ENCODE measurements at places on chromosomes 11 and 22.
A peak's percentile ranks its signal among the peaks of the same experiment; 100 is the strongest.

GRCh38 chr11:75031771-75032549, 43.2 kb downstream of the NEU3 start:
- DNase-seq = peak; percentile 51

DNA sequence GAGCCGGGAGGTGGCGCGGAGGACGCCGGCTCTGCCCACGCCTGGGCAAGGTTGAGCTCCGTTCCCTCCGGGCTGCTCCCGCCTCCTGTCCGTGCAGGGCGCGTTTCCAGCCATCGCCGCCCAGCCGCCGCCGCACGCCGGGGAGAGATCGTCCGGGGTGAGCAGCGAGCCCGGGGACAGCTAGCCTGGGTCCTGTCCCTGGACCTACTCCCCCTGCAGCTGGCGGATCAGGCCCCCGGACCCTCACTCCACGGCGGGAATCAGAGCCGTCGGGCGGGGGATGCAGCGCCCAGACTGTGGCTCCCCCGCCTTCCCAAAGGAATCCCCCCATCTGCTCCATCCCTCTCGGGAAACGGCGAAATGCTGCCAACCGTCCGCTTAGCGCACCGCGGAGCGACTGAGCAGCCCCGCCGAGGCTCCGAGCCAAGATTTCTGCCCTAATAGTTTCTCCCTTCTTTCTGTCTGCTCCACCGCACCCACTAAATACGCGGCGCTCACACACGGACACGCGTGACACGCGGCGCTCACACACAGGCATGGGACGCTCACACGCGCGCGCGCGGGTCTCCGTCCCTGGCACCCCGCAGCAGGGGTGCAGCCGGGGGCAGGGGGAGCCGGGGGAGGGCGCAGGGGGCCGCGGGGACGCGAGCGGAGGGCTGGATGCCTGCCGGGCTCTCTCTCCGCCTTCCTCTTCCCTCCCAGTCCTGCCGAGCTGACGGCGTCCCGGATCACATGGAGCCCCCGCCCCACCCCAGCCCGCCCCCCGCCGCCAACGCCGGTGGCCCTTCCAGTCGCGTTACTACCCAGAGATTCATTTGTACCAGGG, at the start of gene KCNJ5:
Gene KCNJ5, plus strand, starts transcription at position 814 of the 826 bp plus-strand sequence. CDS start 19,918 bp downstream, outside the sequence.
- no peak for DNase-seq

GRCh38 chr11:69240332-69241074, 53.5 kb upstream of the MYEOV start:
- DNase-seq = no peak

DNA sequence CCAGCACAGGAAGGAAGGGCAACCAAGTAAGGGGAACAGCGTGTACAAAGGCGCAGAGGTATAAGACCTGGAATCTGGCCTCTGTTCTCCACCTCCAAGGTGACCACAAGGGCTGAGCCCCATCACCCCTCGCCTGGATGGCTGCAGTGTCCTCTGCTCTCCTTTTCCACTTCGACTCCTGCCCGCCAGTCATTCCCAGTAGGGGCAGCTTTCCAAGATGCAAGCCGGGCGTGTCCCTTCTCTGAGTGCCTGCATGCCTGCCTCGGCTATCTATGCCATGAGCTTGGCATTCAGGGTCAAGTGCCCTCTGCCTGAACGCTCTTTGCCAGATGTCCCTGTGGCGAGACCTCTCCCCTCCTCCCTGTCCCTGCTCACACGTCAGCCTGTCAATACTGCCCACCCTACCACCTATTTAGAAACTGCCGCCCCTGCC, 17.0 kb downstream of the FADS3 start:
- DNase-seq = no peak

DNA sequence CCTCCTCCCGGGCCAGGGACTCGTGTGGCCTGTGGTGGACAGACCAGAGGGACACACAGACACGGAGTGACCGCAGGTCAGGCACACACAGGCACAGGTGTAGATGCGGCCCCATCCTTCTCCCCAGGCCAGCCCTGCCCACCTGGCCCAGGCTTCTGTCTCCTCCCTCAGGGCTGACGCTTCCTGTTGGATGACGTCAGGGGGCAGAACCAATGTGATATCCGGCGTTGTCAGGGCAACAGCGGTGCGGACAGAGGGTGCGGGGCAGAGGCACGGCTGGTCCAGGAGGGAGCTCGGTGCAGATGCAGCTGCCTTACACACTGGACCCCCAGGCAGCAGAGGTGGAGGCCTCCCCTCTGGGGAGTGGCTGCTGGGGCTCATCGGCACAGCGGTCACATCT, 2.9 kb upstream of the TUBGCP6 start:
- DNase-seq = peak; percentile 67

GRCh38 chr11:117195761-117196160, 3.4 kb upstream of the TAGLN start:
- DNase-seq = no peak

GRCh38 chr11:9745411-9746211, 81.7 kb downstream of the SWAP70 start:
- no peak for DNase-seq

DNA sequence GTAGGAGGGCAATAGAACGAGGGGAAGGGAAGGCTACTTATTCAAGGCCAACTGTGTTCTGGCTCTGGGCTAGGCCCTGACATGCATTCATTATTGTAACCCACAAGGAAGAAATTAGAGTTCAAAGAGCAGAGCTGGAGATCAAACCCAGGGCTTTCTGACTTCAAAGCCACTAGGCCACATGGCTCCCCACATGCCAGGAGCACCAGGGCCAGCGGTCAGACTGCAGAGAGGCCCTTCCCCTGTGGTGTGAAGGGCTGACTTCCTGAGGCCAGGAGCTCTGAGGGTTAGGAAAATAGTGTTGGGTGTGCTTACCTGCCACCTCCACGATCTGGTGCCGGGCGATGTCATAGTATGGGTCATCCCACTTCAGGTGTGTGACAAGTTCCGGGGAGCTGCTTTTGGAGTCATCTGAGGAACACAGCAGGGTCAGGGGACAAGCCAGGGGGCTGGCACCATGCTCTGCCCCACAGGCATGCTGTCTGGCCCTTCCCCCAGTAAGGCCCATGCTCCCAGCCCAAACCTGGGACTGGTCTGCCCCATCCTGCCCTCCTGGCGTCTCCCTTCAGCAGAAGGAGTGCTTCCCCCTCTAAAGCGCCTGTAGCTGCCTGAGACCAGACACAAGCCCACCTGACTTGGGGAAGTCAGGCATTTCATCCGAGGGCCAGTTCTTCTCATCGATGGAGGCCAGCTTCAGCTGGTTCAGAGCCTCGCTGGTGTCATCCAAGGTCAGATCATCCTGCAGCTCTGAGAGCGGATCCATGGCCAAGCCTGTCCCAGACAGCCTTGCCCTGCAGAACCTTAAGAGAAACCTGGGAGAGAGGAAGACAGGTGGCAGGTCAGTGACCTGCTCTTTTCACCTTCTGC, 4.8 kb downstream of the ARHGAP1 start:
- no peak for DNase-seq

DNA sequence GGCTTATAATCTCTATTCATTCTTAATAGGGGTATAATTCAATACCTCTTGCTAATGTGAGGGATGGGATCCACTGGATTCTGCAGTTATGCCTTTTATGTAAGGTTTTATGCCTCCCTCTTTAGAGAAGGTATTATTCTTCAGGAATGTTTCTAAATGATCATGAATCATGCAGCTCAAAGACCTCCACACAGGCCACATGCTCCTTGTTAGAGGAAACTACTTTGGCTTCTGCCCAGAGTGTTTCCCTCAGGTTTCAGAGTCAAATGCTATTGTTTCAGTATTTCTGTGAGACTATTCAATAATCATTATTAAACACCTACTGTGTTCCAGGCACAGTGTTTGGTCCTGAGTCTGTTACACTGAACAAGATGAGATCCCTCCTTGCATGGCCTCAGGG, 115.9 kb downstream of the RAB38 start:
- DNase-seq = no peak

DNA sequence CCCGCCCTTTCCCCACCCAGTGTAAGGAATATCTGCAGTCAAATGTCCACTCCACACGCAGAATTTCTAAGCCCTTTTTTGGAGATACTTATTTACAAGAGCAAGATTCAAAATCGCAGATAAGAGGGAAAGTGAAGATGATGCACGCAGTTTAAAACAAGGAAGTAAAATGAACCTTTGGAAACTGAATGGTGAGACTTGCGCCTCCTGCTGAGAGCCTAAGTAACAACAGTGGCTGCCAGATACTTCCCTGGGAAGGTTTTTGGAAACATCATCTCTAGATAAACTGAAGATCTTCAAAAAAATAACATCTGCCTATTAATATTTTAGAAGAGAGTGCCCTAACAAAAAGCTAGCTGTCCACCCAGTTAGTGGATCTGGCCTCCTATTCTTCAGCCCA, 963.1 kb upstream of the FAT3 start:
- no peak for DNase-seq

DNA sequence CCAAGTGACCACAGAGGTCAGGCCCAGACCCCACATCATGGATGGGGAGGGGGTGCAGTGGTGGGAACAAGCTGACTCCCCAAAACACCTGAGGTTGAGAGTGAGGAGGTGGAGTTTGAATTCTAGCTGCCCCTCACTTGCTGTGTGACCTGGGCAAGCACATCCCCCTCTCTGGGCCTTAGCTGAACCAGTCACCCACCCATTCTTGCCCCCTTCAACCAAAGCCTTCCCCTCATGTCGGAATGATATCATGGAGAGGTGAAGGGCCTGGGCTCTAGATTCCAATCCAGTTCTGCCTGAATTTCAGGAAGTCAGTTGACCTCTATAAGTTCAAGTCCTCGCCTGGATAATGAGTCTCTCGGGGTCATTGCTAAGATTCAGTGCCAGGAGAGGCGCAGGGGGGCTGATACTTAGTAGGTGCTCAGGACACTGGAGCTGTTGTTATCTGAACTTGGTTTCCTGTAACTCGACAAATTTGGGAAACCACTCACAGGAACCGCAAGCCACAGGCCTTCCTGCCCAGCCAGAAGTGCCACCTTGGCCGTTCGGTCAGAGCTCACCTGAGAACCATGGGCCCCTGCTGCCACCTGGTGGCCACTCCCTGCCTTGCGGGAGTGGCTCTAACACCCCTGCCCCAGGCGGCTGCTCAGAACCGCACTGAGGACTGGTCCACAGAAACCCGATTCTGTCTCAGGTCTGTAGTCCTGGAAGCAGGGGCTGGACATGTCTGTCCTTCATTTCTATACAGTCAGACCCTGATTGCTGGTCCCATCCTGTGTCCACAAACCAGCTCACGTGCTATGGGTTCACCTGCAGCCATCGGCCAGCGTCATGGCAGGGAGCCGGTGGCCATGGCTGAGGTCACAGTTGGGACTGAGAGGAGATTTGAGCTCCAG, 6.9 kb downstream of the CDC42EP1 start:
- peak; percentile 91 for DNase-seq

GRCh38 chr11:1199751-1200610, 22.9 kb upstream of the MUC5B start:
- DNase-seq = no peak

DNA sequence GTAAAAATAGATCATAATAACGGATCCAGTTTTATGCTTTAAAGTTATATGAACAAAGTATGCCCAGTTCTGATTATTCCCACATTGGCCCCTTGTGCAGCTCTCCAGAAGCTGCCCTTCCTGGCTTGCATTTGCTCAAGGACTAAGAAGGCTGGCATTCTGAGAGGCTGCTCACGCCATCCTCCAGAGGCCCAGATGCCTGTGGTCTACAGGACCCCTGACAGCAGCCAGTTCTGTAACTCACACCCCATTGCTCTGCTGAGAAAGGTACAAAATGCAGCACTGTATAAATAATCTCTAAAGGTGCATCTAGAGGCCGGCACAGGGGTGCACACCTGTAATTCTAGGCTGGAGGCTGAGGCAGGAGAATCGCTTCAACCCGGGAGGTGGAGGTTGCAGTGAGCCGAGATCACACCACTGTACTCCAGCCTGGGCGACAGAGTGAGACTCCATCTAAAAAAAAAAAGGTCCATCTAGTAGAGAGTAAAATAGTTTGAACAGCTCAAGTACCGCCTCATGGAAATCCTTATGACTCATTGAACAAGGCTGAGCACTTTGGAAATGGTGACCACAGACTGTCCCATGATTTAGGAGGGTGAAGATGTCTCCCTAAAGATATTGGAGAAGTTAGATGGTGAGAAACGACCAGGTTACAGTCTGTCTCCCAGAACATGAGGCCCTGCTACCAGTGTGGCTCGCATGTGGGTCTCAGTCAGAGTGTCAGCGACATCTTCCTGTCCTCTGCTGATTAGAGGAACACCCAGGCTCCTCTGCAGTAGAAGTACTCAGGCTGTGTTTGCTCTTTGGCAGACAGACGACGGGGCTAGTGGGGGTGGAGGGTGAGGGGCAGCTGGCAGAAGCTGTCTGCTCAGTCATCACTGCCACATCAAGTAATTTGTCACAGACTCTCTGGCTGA, 56.3 kb downstream of the KREMEN1 start:
- no peak for DNase-seq

DNA sequence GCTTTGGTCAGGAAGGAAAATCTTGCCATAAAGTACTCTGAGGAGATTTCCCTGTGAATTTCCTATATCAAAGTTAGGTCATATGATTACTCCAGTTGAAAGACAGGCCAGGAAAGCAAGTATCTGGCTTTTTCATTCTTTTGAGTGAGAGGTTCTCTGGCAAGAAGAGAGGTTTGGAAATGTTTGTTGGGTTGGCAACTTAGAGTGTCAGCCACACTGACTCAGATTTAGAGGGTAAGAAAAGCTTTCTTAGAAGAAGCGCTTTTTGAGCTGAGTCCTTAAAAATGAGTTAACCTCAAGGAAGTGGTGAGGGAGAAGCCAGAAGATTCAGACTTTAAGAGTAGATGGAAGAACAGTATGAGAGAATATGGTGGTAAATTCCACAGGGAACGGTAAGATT, 86.1 kb upstream of the BDNF start:
- no peak for DNase-seq

GRCh38 chr11:102926517-102926916, 29.0 kb downstream of the MMP13 start:
- DNase-seq = no peak

- no peak for DNase-seq
Observed at GRCh38 chr11:5674391-5674790, 10.5 kb downstream of the TRIM5 start.

DNA sequence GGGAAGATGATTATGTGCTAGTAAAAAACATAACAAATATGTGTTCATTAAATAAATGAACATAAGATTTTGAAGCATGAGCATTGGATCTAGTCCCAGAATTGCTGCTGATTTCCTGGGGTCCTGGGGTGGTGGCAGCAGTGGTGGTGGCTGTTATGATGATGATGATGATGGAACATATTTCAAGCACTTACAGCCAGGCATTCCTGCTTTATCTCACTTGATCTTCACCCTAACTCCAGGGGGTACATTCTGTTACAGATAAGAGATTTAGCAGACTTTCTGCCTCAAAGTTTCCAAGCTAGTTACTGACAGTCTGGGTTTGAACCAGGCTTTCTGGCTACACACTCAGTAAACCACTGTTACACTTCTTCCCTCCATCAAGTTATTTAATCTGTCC, 5.2 kb downstream of the TRAPPC4 start:
- DNase-seq = no peak

DNA sequence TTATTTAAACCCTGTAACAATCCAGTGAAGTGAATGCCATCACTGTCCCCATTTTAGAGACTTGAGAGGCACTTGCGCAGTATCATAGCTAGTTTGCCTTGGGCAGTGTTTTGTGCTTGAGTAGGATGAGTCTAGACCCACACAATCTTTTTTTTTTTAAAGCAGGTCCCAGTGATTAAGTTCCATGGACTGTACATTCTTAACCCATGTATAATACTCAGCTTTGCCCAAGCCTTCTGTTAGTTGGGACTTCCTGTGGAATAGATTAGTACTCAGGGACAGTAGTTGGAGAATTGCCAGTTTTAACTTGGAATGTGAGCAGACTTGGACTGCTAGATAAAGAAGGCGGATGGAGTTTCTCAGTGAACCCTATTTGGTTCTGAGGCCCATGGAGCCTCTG, 108.6 kb upstream of the RASSF10 start:
- DNase-seq = no peak

GRCh38 chr11:9739123-9739900, 75.4 kb downstream of the SWAP70 start:
- DNase-seq = no peak
